ENCODE measurements at places on chromosomes 5 and 9.

- DNase-seq: no peak
Measured at GRCh38 chr5:116859666-116860320, 285.2 kb upstream of the SEMA6A start.

- DNase-seq: peak; percentile 43
Measured at GRCh38 chr5:88145611-88146467, 122.8 kb downstream of the TMEM161B start.

DNA sequence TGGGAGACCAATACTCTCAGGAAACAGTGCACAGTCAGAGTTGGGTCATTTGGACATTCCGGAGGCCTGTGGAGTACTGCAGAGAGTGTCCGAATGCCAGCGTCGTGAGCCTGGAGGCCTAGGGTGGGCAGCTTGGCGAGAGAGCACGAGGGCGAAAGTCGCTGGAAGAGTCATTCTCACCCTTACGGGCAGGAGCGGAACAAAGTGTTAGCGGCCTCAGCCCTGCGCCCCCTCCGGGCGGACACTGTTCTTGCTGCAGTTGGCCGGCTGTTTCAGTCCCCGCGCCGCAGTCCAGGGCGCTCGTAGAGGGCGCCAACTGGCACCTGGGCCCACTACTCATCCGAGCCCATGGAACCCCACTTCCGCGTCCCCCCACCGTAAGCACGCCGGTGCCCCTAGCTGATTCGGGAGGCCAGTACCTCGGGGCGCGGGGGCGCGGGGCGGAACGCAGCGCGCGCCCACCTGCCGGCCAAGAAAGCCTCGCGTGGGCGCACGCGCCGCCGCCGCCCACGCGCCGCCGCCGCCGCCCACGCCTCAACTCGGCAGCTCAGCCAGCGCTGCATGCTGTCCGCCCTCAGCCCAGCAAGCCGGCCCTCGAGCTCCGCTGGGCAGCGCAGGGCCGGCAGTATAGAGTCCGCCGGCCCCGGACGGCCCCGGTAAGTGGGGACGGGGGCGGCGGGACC, 99.7 kb upstream of the CCL21 start:
- peak; percentile 61 for DNase-seq

DNA sequence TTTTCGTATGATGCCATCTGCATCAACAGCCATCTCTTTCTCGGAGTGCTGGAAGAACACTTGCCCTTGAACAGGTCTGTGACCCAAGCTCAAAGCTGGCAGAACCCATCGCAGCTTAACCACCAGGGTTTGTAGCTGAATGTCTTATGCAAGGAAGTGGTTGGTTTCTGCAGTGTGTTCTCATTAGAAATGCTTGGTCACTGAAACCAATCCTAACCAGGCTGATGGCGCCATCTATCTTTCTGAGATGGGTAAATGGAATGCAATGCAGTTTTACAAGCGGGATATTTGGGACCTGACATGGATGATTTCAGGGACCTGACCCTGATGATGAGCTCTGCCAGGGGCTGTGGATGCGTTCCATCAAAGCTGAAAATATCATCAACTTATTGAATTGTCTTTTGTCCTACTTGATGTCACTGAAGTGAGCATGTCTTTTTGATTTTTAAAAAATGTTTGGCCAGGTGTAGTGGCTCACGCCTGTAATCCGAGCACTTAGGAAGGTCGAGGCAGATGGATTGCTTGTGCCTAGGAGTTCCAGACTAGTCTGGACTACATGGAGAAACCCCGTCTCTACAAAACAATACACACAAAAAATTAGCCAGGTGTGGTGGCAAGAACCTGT, 28.7 kb downstream of the DMRT3 start:
- DNase-seq: peak; percentile 24

GRCh38 chr5:85549836-85550599, 1067.7 kb upstream of the COX7C start:
- DNase-seq: no peak

GRCh38 chr5:11396917-11397316, 507.3 kb downstream of the CTNND2 start:
- DNase-seq: no peak

DNA sequence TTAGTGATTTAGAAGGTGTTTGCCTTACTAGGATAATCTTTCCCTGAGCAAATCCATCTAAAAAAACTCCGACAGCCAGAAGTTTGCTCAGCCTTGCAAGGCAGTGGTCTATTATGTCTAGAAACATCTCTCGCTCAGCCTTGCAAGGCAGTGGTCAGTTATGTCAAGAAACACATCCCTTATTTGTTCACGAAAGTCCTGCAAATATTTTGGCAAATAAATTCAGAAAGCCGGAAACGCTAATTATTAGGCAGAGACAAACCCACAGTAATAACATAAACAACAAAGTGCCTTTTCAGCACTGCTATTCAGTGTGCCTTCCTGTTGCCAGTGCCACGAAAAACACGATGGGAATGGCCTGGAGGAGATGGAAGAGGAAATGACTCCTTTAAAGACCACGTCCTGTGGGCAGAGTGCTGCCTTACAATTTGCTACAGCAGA, 184.5 kb downstream of the GNAQ start:
- no peak for DNase-seq

- DNase-seq: no peak
Measured at GRCh38 chr9:135891027-135891631, 16.2 kb downstream of the CAMSAP1 start.

GRCh38 chr9:123561046-123561445, 205.0 kb downstream of the CRB2 start:
- DNase-seq: no peak

DNA sequence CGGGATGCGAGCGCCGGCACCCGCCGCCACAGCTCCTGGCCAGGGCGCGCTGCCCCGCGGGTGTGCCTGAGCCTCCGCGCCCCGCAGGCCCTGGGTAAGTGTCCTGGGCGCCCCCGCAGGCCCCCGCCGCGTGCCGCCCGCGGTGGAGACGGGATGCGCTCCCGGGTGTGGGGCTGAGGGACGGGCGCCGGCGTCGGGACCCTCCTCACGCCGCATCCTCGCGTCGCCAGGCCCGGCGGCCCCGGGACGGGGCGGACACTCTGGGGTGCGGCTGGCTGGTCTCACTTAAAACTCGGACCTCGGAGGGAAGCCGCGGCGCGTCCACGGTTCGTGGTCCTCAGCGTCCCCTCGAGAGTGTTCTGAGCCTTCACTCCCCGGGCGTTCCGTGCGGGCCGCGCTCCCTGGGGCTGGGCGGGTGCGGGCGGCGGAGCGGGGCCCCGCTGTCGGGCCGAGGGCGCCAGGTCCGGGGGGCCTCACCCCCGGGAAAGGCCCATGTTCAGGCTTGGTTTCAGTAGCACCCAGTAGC, 275 bp downstream of the AHRR start:
- DNase-seq: peak; percentile 51

- no peak for DNase-seq
Measured at GRCh38 chr5:76331126-76331525, 72.0 kb upstream of the IQGAP2 start.

DNA sequence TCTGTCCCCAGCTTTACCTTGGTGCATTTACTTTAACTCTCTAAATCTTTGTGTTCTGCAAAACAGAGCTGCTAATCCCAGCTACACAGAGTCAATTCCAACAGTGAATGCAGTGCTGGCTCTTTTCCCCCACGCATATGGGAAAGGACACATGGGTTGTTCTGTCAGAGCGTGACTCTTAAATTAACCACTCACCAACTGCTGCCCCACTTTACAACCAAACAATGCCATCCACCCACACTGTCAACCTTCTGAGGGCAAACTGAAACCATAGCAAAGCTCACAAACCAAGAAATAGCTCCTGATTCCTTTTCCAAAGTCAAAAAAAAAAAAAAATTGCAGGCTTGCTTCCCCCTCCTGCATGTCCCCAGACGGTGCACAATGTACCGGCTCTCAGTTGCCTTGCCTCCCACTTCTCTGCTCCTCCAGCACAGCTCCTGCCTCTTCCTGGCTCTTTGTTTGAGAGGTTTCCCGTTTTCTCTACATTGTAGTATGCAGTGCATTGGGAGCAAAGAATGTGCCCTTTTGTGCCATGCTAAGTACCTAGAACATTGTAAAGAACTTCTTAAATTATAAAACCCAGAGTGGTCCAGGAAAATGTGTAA, 151.5 kb upstream of the DAPK1 start:
- no peak for DNase-seq

- DNase-seq: no peak
Measured at GRCh38 chr9:88672874-88673689, 138.1 kb downstream of the NXNL2 start.

DNA sequence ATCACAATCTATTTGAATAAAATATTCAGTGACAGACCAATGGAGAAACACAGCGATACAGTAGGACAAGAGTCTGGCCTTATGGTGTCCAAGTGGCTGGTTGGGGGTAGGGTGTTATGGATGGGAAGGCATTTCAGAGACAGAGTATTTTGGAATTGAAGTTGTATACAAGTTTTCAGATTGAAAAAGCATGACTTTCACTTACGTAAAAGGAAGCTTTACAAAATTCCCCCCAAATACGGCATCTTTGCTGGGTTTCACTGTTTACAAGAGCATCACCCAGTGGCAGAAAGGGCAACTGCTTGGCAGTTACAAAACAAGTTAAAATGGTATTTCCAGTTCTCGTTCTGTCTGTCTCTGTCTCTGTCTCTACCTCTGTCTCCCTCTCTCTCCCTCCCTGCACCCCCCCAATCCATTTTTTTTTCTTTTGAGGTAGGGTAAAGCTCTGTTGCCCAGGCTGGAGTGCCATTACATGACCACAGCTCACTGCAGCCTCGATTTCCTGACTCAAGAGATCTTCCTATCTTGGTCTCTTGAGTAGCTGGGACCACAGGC, 86.2 kb downstream of the PTPN3 start:
- DNase-seq: no peak

GRCh38 chr9:32550150-32550561, 2.0 kb upstream of the SMIM27 start:
- no peak for DNase-seq

Measured in right kidney (tissue), 9 donors.